Heart right ventricle (tissue), 16 donors: ENCODE measurements at places on chromosomes 5 and 9. TPM values are rescaled to one million over a fixed set of nuclear protein-coding genes. Genes with fewer than 3 reads are reported as not detected.

DNA sequence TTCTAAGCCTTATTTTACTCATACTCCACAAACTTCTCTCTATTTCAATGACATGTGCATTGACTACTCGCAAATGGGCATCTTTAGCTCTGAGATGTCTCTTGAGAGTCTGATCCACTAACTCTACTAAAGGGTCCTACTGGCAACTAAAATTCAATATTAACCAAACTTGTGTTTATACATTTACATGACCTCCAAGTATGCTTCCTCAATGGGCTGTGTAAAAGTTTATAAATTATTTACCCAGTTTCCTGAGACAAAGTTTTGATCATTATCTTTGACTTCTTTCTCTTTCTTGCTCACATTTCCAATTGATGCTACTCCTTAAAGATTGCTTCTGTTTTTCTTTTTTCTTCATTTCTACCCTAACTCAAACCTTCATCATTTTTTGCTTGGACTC is 510.1 kb upstream of the DAB2 start:
- H3K27me3 ChIP-seq: peaks cover 5% of the 10 kb centered on the region
- no peak overlapping the region for H3K4me3 ChIP-seq
- no peaks in the 10 kb centered on the region for H3K4me1 ChIP-seq
- DNase-seq: no peak

GRCh38 chr9:81268048-81268447 is 421.3 kb downstream of the TLE1 start:
- no peaks in the 10 kb centered on the region for H3K36me3 ChIP-seq
- DNase-seq: no peak
- H3K4me1 ChIP-seq: peaks cover 9% of the 10 kb centered on the region
- no peaks in the 10 kb centered on the region for H3K27me3 ChIP-seq
- H3K4me3 ChIP-seq: no peak overlapping the region

Gene LCN1
- not detected for total RNA-seq

Gene CD274
- 12.9 TPM for total RNA-seq

DNA sequence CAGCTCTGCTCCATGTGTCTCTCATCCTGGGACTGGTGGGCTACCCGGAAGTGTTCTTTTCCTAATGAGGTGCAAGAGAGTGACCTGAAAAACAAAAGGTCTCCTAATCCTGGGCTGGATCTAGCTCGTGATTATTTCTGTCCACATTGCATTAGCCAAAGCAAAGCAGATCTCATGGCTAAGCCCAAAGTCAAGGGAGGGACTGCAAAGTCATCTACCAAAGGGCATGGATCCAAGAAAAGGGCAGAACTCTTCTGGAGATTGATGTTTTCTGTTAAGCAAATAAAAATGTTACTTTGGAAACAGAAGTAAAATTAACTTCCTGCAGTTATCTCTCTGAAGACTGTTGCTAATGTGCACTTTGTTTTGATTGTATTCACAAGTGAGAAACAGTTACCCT is 225.2 kb downstream of the CFAP90 start:
- no peak overlapping the region for H3K4me3 ChIP-seq
- H3K27ac ChIP-seq: no peak overlapping the region
- H3K27me3 ChIP-seq: no peaks in the 10 kb centered on the region
- no peak for DNase-seq
- no peaks in the 10 kb centered on the region for H3K36me3 ChIP-seq
- no peaks in the 10 kb centered on the region for H3K4me1 ChIP-seq

GRCh38 chr9:123368023-123368422 is 12.0 kb downstream of the CRB2 start:
- H3K27ac ChIP-seq: no peak overlapping the region
- no peaks in the 10 kb centered on the region for H3K36me3 ChIP-seq
- H3K27me3 ChIP-seq: peaks cover 20% of the 10 kb centered on the region
- no peak overlapping the region for H3K4me3 ChIP-seq
- DNase-seq: no peak

- no peaks in the 10 kb centered on the region for H3K27me3 ChIP-seq
- H3K36me3 ChIP-seq: no peaks in the 10 kb centered on the region
- no peak overlapping the region for H3K4me3 ChIP-seq
- no peaks in the 10 kb centered on the region for H3K4me1 ChIP-seq
These were observed 15.5 kb upstream of the SLC36A3 start for GRCh38 chr5:151318850-151319732.
